Activated T-helper 1 cell treated with anti-CD3 and anti-CD28 coated beads, Interleukin-12 subunit alpha, Interleukin-12 subunit beta, Interleukin-2, Interleukin-4 antibody, amounts not matched to agents 30 ng/mL and 10 ng/mL and 1 ng/mL, durations not matched to agents 14 hours and 24 hours and 36 hours (primary cell): ENCODE measurements at places on chromosomes 3 and 15. TPM values are rescaled to one million over a fixed set of nuclear protein-coding genes. Genes with fewer than 3 reads are reported as not detected.

The FEZF2 gene
- total RNA-seq: not detected in 2 replicates

The RTP4 gene
- 3.4 and 4.0 TPM in 2 replicates for total RNA-seq

The STRIT1 gene
- total RNA-seq: not detected in 2 replicates

The FOXP1 gene
- total RNA-seq: 94.8 and 97.6 TPM in 2 replicates

DNA sequence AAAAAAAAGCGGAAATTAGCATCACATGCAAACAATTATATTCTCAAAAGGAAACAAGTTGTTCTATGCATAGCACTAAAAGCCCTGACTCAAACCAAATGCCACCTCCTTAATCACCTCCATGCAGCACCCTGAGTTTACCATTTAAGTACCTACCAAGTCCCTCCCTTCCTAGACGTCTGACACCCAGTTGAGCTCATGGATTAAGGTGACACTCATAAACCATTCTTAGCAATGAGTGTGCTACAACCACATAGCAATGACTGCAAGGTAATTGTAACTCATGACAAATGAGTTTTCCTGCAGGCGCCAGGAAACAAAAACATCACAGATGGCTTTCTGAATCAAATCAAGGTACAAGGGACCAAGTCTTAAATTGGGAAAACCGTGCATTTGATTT lies 32.0 kb downstream of the WWTR1 start:
- peaks cover 8% of the 10 kb centered on the region for H3K27me3 ChIP-seq
- H3K27ac ChIP-seq: no peak overlapping the region
- no peak for DNase-seq
- no peak overlapping the region for H3K4me3 ChIP-seq
- H3K4me1 ChIP-seq: peaks cover 19% of the 10 kb centered on the region
- H3K36me3 ChIP-seq: no peaks in the 10 kb centered on the region

DNA sequence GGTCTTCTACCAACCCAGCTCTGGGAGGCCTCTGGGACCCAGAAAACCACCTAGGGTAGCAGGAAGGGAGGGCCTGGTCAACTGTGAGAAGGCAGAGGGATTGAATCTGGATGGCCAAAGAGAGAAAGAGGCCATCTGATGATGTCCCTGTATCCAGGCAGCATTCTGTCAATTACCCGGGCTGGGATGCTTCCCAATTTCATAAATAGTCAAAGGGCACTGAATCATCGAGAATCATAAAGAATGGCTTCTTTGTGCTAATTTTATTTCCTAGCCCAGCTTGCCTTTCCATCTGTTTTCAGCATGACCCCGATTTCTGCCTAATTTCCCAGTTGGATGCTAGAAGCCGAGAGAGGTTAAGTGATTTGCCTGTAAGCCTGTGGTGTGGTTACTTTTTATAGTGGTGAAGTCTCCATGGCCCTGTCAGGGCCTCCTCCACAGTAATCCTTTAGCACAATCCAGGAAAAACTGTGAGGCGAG lies 129.2 kb downstream of the FAM43A start:
- no peak overlapping the region for H3K27ac ChIP-seq
- H3K36me3 ChIP-seq: no peaks in the 10 kb centered on the region
- H3K27me3 ChIP-seq: peaks cover 22% of the 10 kb centered on the region
- DNase-seq: no peak
- H3K4me3 ChIP-seq: no peak overlapping the region

DNA sequence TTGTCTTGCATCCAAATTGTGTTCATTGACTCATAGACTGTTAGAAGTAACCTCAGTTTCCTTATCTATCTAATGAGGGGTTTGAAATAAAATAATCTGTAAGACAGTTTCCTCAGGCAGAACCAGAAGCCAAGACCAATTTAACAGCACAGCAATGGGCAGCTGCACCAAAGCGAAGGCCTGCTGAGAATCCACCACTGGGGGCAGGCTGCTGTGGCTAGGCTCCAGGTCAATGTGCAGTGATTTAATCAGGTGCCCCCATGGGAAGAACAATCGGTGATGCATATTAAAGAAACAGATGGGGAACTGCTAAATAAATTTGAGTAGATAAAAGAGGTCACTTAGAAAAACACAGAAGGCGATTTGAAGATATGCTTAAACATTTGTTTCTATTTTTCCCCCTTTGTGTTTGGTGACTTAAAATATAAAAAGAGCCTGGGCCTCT lies 28.0 kb upstream of the TMOD3 start:
- H3K27ac ChIP-seq: no peak overlapping the region
- no peak overlapping the region for H3K4me3 ChIP-seq
- H3K36me3 ChIP-seq: peaks cover 4% of the 10 kb centered on the region
- DNase-seq: no peak
- H3K4me1 ChIP-seq: peaks cover 10% of the 10 kb centered on the region

- H3K4me3 ChIP-seq: no peak overlapping the region
- H3K27me3 ChIP-seq: no peaks in the 10 kb centered on the region
- H3K4me1 ChIP-seq: peaks cover 27% of the 10 kb centered on the region
- no peak for DNase-seq
- H3K27ac ChIP-seq: no peak overlapping the region
These were observed 12.7 kb downstream of the CCNL1 start for GRCh38 chr3:157147099-157147803.

- H3K36me3 ChIP-seq: no peaks in the 10 kb centered on the region
- no peak overlapping the region for H3K27ac ChIP-seq
- no peaks in the 10 kb centered on the region for H3K27me3 ChIP-seq
- H3K4me1 ChIP-seq: no peaks in the 10 kb centered on the region
- no peak overlapping the region for H3K4me3 ChIP-seq
- no peak for DNase-seq
These were observed 770.4 kb upstream of the SEMA6D start for GRCh38 chr15:46946953-46947352.

- no peaks in the 10 kb centered on the region for H3K4me1 ChIP-seq
- H3K4me3 ChIP-seq: no peak overlapping the region
- H3K27ac ChIP-seq: no peak overlapping the region
These were observed 271.9 kb downstream of the FEZF2 start for GRCh38 chr3:62101488-62101887.

DNA sequence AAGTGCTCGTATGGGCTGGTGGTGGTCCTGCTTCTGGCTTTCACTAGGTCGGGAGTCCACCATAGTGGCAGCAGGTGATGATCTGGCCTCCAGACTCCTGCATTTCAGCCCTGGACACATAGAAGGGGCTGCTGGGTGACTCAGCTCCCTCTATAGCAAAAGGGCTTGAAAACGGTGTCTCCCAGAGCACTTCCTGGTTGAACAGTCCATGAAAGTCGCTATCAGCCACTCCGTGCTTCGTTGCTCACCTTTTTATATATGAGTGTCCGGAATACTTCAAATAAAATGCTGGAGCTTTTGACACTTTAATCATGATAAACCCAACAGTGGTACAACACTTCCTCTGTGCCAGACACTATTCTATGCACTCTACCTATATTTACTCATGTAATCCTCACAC lies 213.2 kb downstream of the PDZRN3 start:
- H3K27me3 ChIP-seq: no peaks in the 10 kb centered on the region
- no peak overlapping the region for H3K27ac ChIP-seq
- no peaks in the 10 kb centered on the region for H3K4me1 ChIP-seq
- no peak overlapping the region for H3K4me3 ChIP-seq

- no peak overlapping the region for H3K27ac ChIP-seq
- peaks cover 2% of the 10 kb centered on the region for H3K27me3 ChIP-seq
- no peaks in the 10 kb centered on the region for H3K36me3 ChIP-seq
- H3K4me3 ChIP-seq: no peak overlapping the region
These were observed 50.2 kb upstream of the CPNE4 start for GRCh38 chr3:132084982-132085381.

- H3K27me3 ChIP-seq: no peaks in the 10 kb centered on the region
- no peak overlapping the region for H3K27ac ChIP-seq
- no peak for DNase-seq
- no peaks in the 10 kb centered on the region for H3K4me1 ChIP-seq
- H3K4me3 ChIP-seq: no peak overlapping the region
- H3K36me3 ChIP-seq: no peaks in the 10 kb centered on the region
These were observed 28.6 kb downstream of the LRTM1 start for GRCh38 chr3:54899273-54899672.

- no peak overlapping the region for H3K27ac ChIP-seq
- DNase-seq: no peak
- H3K36me3 ChIP-seq: no peaks in the 10 kb centered on the region
- H3K4me3 ChIP-seq: no peak overlapping the region
These were observed 35.7 kb upstream of the MYZAP start for GRCh38 chr15:57556040-57556439.

DNA sequence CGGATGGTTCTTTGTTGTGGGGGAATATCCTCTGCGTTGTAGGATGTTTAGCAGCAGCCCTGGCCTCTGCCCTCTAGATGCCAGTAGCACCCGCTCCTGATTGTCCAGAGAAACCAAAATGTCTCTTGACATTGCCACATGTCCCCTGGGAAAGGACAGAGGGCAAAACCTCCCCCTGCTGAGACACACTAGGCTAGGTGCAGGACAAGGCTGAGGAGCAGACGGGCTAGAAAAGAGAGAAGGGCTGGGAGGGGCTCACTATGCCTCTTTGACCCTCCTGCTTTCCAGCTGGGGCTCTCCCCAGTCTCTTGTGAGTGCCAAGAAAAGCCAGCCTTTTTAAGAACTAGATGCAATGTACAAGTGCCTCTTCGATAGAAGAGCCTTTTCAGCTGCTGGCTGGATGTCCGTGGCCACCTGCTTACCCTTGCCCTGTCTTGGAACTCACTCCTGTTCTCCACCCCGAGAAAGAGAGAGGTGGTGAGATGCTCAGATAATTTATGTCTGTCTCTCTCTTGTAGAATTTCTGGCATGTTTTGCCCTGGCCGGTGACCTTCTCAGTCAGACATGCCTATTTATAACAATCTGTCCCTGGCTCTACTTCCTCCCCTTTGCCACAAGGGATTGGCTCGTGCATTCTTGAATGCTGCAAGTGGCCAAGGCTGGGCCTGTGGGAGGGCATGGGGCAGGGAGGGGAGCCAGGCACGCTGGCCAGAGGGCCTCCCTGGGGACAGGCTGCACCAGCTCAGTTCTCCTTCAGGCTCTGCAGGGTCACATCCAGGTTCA lies 142.6 kb downstream of the RPLP1 start:
- no peak overlapping the region for H3K4me3 ChIP-seq
- no peaks in the 10 kb centered on the region for H3K4me1 ChIP-seq
- no peak for DNase-seq
- peaks cover 13% of the 10 kb centered on the region for H3K27me3 ChIP-seq
- no peak overlapping the region for H3K27ac ChIP-seq
- H3K36me3 ChIP-seq: no peaks in the 10 kb centered on the region
